ENCODE measurements at places on chromosomes 13 and 19.

DNA sequence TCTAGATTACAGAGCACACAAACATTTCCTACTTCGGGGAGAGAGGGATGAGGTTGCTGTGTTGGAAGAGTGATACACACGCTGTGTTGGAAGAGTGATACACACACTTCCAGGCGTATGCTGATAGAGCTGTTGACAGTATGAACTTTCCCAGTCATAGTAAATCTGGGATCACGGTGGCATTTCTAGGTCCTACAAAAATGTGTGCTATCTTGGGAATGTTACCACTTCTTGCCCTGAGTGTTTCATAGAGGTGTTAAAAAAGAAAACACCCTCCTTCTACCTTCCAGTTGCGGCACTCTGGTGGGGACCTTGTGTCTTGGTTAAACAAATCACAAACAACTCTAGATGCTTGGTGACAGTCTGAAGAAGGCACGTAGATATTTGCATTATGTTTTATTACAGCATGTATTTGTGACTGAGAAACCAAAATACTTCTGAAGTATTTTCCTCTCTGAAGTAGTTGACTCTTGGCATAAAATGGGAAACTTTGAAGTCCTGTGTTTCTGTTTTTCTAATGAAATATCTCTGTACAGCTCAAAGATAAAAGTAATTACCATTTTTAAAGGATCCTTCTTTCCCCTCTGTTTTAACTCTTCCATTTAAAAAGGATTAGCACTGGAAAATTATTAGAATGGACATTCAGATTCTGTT lies 52.5 kb downstream of the ARHGAP35 start:
- DNase-seq: no peak

DNA sequence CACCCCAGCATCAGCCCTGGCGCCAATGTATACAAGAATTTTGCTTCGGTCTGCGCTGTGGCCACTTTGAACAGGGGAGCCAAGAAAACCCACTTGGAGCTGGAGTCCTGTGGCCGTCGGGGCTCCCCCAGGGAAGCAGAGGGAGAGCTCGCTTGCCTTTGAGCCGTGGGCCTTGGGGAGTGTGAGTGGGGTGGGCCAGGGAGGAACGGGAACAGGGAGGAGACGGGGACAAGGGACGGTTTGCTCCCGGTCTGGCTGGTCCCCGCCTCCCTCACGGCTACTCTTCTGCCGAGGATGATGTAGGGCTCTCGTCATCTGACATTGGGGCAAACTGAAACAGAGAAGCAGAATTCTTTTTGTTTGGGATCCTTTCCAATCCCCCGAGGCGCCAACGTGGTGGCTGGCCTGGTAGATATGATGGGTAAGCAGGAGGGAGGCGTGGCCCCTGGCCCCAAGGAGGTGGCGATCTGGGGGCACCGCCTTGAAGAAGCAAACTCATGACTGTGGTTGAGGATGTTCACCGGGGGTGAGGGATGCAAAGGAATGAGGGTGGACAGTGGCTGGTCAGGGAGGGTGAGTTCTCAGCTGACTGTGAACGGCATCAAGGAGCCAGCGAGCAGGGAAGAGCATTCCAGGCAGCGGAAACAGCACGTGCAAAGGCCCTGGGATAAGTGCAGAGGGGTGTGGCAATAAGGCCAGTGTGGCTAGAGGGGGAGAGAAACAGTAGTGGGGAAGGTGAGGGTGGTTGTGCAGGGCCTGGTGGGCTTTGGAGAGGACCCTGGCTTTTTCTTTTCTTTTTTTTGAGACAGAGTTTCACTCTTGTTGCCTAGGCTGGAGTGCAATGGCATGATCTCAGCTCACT lies 10.9 kb upstream of the SPC24 start:
- no peak for DNase-seq

GRCh38 chr19:17778251-17778967 lies 16.5 kb upstream of the B3GNT3 start:
- no peak for DNase-seq

DNA sequence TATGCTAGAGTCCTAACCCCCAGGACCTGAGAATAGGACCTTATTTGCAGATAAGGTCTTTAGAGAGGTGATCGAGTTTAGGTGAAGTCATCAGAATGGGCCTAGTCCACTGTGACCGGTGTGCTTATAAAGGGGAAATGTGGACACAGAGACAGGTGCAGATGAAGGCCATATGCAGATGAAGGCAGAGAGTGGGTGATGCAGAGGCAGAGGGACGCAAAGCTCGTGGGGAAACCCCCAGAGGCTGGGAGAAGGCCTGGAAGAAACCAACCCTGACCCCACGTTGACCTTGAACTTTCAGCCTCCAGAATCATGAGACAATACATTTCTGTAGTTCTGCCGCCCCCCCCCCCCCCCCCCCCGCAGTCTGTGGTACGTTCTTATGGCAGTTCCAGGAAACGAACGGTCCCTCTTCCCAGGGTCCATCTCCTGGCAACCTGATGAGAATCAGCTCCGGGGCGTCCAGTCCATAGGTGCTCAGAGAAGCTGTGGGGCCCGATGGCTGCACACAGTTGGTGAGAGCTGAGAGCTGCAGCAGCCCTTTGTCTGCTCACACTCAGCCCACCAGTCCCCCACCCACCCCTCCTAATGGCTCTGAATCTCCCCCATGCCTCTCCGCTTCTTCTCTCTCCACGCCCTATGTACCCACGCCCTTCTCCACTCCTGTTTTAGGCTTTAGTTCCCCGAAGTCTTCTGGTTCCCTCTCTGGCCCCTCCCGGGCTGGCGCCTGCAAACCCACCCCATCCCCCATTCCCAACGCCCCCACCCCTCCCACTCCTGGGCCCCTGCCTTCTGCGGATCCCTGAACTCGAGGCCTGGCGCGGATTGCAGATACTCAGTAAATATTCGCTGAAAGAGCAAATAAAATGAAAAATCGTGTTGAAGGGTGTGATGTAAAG lies 218.3 kb upstream of the MAB21L1 start:
- no peak for DNase-seq

DNA sequence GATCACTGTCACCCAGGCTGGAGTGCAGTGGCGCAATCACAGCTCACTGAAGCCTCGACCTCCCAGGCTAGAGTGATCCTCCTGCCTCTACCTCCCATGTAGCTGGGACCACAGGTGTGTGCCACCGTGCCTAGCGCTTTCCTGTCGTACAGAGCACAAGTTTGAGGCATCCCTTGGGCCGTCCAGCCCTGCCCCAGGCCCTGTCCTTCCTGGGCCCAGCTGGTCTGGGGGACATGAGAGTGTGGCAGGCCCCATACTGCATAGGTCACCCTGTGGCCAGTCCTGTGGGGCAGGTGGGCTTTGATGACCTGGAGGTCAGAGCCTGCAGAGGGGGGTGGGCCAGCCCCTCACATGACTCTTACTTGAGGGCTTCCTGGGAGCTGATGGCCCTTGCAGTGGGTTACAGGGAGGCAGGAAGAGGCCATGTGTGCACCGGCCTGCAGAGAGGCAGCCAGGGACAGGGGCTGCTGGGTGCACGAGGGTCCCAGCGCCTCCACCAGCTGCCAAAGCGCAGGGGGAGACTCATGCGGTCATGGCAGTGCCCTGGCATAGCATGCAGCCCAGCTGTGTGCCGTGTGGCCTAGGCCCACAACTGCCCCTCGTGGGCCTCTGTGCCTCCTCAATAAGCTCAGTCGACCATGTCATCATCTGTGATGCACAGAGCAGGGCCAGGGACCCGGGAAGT lies 61.4 kb downstream of the KDM4B start:
- DNase-seq: no peak

GRCh38 chr13:92951273-92951890 lies 275.2 kb upstream of the GPC6 start:
- DNase-seq: no peak

- no peak for DNase-seq
Measured at GRCh38 chr13:110265682-110266430, 41.1 kb downstream of the COL4A1 start.

DNA sequence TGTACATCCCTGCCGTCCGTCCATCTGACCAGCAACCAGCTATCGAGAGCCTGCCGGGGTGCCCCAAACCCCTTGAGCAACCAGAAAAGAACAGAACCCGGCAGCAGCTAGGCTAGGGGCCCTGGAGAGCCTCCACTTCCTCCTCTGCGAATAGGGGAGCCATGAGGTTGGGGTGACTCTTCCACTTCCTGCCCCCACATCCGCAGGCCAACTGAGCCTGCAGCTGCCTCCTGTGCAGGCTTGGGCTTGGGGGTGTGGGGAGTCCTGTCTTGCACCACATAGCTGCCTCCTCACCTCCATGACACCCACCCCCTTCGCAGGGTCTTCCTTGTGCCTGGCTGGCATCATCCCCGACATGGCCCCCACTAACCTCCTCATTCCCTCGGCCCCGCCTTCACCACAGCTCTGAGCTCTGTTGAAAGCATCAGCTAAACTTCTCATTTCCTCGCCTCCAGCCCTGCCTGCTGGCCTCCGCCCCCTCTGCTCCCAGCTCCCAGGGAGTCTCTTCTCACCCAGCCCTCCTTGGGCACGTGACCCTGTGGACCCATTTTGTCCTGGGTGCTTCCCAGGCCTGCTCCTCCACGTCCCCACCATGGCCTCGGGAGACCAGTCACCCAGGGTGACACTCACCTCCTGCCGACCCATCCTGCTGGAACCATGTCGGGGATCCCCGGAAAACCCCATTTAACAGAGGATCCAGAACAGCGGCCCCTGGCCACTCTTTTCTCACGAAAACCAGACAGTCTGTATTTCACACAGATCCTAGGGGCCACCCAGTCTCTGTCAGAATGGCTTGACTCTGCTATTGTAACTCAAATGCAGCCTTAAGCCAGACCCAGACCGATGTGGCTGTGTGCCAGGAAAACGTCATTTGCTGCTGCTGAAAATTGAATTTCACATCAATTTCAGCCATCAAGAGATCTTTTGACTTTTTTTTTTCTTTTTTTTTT lies 50.4 kb downstream of the MYO9B start:
- DNase-seq: peak; percentile 51

DNA sequence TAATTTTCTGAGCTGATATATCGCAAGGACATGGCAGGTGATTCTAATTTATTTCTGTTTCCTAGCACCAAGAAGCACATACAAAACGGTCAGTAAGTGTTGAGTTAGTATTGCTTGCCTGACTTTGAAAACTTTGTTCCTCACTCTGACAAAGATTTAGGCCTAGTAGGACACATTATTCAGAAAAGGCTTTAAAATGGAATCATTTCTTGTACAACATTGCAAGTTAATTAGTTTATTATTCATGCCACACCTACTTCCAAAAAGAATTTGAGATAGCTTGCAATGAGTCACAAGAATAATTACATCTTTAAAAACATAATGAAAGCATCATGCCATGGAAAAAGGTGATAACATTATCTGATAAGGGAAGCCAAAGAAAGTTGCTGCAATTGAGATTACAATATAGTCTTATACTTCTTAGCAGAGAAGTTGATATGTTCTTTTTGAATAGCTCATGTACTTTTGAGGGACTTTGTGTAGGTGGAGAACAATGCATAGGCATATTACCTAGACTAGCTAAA lies 474.2 kb downstream of the KLF5 start:
- DNase-seq: no peak

GRCh38 chr13:78298657-78299056 lies 304.7 kb downstream of the POU4F1 start:
- DNase-seq: no peak

GRCh38 chr13:27976362-27977091 lies 7.4 kb upstream of the CDX2 start:
- DNase-seq: no peak

GRCh38 chr13:24133021-24133795 lies 27.3 kb upstream of the SPATA13 start:
- no peak for DNase-seq

GRCh38 chr13:114146173-114146572 lies 13.8 kb upstream of the RASA3 start:
- no peak for DNase-seq

DNA sequence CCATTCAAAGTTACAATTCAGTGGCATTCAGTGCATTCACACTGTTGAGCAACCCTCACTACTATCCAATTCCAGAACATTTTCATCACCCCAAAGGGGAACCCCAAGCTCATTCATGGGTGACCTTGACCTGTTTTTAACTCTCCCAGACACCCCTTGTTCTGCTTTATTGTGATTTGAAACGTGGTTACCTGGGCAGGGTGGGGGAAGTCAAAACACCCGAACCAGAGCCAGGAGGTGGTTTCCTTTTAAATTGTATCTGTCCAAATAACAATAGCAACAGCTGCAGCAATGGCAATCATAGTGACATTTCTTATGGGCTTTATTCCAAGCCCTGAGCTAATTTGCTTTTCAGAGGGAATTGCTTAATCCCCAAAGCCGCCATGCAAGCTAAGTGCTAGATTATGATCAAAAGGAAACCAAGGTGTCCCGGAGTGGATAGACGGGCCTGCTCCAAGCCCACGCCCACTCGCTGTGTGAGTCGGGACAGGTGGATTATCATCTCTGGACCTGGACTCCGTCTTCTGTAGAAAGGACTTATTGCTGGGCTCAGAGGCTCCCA lies 6.1 kb downstream of the PTGIR start:
- no peak for DNase-seq
